ENCODE measurements at places on chromosomes 1 and 21.

DNA sequence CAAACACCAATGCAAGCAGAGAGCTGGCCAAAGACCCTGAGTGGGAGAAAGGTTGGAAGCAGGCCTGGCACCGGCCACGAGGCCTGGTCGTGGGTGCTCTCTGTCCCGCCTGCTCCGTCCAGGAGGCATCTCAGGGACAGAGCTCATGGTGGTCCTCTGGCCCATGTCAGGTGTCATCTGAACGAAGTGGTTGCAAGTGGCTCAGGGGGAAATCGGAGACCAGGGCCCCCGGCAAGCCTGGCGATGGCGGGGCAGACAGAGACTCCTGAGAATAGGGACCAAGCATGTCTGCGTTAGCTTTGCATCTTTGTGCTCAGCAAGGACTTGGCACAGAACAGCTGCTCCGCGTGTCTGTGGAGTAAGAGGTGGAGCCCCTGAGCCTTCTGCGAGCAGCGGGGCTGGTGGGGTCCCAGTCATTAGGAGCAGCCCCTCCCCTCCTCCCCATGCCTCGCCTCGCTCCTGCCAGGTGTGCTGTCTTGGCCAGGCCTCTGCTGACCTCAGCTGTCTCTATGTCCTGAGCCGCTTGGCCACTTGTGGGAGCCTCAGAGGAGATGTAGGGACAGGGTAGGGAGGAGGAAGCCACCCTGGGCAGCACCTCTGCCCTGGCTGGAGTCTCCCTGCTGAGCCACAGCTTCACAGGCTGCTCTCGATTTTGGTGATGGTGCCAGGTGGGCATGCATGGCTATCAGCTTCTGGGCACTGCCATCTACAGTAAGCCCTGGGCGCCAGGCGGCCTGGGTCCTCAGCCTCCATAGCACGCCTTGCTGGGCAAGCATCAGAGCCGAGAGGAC is 362.9 kb upstream of the VAMP3 start:
- peak; percentile 55 for DNase-seq

- DNase-seq: no peak
These were observed 590.6 kb downstream of the MATN1 start for GRCh38 chr1:30132602-30133286.

DNA sequence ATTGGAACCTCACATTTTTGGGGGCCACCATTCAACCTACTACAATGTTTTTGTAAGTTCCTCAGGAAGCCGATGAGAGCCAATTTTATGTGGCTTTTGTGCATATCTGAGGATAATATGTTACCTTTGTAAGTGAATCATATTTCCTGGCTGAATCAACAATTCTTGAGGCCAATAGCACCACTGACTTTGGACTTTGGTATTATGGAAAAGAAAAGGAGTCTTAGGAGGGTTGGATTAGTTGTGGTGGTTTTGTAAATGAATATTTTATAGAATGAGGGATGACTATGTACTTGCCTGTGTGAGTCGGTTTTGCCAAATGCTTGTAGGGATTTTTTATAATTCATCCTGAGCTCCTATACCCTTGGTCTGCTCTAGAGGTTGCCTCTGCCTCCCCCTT is 181.5 kb upstream of the HMGB4 start:
- DNase-seq: no peak

- peak; percentile 63 for DNase-seq
These were observed 549.9 kb downstream of the PTPRU start for GRCh38 chr1:29786195-29786594.

- DNase-seq: no peak
These were observed 216.9 kb downstream of the APP start for GRCh38 chr21:25953659-25954058.

DNA sequence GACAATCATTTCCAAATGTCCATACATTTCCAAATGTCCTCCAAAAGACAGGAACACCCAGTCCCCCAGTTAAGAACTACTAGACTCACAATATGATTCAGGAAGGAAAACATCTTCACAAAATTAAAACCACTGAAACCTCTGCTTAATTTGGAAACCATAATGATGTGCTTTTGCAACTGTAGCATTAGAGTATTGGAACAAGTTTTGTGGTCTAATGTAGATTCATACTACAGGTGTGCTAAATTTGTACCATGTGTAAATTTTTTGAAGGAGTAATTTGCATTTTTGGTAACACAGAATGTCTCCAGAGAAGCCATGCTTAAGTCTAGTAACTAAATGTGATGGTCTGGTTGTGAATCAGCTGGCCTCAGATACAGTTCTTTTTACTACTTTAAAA is 129.6 kb downstream of the DPYD start:
- DNase-seq: no peak

DNA sequence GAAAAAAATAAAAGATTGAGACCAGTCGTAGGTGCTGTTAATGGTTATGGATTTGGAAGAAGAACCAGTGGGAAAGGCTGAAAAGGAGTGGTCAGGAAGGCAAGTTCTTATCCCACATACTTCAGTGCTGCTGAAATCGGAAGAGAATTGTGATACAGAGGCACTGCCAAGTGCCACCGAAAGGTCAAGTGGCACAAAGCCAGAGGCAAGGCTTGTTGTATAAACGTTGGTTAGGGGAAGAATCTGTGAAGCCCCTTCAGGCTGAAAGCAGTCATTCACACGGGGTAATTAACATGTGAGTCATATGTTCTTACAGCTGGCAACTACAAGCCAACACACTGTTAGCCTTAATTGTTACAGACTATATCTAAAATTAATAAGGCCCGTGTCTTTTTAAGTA is 48.8 kb downstream of the ZBTB40 start:
- no peak for DNase-seq
